Panc1 (cell line): ENCODE measurements at places on chromosomes 1 and 21. TPM values are rescaled to one million over a fixed set of nuclear protein-coding genes. Genes with fewer than 3 reads are reported as not detected.
A peak's percentile ranks its signal among the peaks of the same experiment; 100 is the strongest.

The TMEM53 gene
- total RNA-seq: 22.9 TPM

DNA sequence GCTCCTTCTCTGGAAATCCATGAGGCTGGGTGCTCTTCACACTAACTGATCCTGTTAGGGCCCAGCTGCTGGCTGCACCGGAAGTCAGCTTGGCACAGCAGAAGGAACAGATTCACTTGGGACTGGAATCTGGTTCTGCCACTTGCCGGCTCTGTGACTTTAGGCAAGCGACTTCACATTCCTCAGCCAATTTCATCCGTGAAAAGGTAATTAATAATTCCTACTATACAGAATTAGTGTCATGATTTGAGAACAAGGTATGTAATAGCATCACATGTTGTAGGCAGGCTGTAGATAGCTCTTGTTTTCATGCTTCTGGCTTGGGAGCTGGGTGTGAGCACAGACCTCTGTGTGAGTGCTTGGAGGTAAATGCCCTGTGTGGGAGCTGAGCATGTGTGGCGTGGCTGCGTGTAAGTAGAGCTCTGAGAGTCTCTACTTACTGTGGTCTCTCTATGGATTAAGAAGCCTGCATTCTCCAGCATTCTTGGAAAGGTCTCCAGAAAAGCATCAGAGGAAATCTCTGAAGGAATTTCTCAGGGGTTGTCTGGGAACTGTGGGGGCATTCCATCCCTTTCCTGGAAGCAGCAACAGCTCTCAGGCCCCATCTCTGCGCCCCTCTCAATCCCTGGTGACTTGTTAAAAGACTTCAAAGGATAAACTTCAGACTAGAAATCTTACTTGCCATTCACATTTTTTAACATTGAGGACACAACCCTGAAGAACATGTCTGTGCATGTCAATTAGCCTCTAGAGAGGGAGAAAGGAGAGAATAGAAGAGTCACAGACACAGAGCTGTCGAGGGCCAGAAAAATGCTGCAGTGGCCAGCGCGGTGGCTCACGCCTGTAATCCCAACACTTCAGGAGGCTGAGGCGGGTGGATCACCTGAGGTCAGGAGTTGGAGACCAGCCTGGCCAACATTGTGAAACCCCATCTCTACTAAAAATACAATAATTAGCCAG is 47.7 kb upstream of the PPM1J start:
- no peak for DNase-seq

- no peak for DNase-seq
Observed at GRCh38 chr1:9826616-9827015, 2.9 kb upstream of the CLSTN1 start.

- peak; percentile 24 for DNase-seq
Observed at GRCh38 chr21:32653326-32653901, 41.2 kb upstream of the CFAP298 start.

- no peak for DNase-seq
Observed at GRCh38 chr1:233459470-233459945, 132.0 kb downstream of the MAP3K21 start.

GRCh38 chr1:9594471-9595155 is 5.9 kb downstream of the TMEM201 start:
- DNase-seq: no peak

The COL9A2 gene
- total RNA-seq: 2.9 TPM

- DNase-seq: no peak
Observed at GRCh38 chr1:6796095-6796494, 10.8 kb downstream of the CAMTA1 start.

GRCh38 chr1:151143986-151144385 is 2.4 kb downstream of the SEMA6C start:
- no peak for DNase-seq

- no peak for DNase-seq
Observed at GRCh38 chr1:84968101-84968500, 28.8 kb downstream of the MCOLN2 start.

GRCh38 chr1:45079533-45079932 is 67.5 kb downstream of the UROD start:
- no peak for DNase-seq

GRCh38 chr1:15948595-15949452 is 27.1 kb downstream of the ZBTB17 start:
- DNase-seq: no peak

DNA sequence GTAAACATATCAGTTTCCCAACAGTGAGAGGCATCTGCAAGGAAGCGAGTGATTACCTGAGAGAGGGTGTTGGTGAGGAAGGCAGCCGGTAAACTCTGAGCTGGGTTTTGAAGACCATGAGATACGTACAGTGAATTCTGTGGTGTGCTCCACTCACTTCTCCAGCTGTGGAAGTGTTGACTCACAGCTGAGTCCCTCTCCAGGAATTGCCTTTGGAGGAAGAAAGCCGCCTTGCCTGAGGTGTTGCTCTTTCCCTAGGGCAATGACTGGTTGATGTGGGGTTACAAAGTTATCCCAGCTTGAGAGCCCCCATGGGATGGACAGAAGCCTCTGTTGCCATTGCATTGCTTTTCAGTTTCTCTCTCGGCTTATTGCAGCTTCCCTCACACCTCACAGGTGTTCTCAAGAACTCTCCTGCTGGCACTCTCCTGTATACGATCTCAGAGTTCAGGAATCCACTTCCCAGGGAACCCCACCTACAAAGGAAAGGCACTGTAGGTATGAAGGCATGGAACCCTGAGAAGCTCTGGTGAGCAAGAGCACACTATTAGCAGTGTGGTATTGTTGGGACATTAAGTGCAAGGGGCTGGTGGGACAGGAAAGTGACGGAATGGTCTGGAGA is 10.8 kb downstream of the NHLH1 start:
- no peak for DNase-seq

The EVA1B gene
- 79.0 TPM for total RNA-seq

GRCh38 chr1:67336783-67337182 is 29.1 kb downstream of the IL12RB2 start:
- no peak for DNase-seq

DNA sequence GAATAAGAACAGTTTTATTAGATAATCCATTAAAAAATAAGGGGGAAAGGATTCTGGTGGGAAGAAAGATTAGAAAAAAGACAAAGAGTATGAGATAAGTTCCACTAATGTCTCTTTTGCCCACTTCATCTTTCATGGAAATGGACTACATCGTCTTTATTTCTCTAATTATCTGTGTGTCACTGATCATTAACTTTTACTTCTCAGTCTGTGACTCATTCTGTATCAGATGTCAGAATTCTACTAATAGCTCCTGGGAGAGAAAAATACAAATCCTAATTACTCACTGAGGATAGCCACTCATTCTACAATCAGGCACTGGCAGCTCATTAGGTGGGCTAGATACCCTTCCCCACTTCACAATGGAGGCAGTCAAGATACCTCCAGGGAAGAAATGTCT is 41.7 kb downstream of the ILDR2 start:
- DNase-seq: no peak

DNA sequence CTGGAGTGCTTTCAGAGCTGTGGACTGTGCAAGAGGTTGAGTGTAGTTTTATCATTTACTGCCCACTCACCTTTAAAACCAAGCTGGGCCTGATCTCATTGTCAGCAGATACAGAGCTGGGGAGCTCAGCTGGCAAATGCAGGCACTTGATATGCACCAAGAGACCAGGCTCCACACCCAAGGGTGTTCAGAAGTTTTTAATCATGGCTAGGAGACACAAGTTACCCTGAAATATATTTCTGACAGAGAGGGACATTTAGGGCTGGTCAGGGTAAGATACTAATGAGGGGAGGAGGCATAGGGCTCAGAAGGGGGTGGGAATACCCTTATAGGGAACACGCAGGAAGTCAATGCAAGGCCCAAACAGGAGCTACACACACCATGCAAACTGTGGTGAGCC is 153.7 kb downstream of the ELAVL4 start:
- no peak for DNase-seq

GRCh38 chr1:155060736-155061135 is 2.8 kb upstream of the EFNA4 start:
- no peak for DNase-seq

- peak; percentile 91 for DNase-seq
Observed at GRCh38 chr1:64343105-64343822, 126.7 kb upstream of the CACHD1 start.

DNA sequence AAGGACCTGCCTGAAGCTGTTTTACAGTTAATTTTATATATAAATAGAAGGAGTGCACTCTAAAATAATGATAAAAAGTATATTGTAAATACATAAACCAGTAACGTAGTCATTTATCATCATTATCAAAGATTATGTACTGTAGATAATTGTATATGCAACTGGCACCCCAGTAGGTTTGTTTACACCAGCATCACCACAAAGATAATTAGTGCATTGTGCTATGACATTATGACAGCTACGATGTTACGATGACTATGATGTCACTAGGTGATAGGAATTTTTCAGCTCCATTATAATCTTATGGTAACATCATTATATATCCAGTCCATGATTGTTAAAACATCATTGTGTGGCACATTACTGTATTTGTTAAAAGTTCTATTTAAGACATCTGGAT is 185.2 kb downstream of the LBR start:
- no peak for DNase-seq

- DNase-seq: no peak
Observed at GRCh38 chr1:68811806-68812205, 314.9 kb upstream of the DEPDC1 start.

The TFF3 gene
- total RNA-seq: 8.9 TPM

GRCh38 chr1:64599242-64599641 is 129.3 kb downstream of the CACHD1 start:
- DNase-seq: no peak

DNA sequence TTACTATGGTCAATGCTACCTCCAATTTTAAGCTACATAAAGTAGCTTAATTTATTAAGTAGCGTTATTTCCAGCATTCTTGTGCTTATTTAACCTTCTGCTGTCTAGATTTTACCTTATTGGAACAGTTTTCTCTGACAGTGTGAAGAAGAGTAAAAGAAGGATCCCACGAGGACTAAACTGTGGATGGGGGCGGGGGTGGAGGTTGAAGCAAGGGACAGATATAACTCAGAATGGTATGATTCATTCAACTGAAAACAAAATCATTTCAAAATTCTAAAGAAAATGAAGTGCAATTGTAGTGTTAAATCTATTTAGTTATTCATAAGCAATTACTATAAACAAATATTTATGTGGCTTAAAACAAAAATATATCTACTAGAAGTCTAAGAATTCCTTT is 11.5 kb upstream of the VAV3 start:
- no peak for DNase-seq

The ATP1B1 gene
- 118 TPM for total RNA-seq

- DNase-seq: no peak
Observed at GRCh38 chr1:166489356-166489669, 322.5 kb upstream of the FAM78B start.

- DNase-seq: no peak
Observed at GRCh38 chr21:10273196-10273595, 248.2 kb upstream of the TPTE start.

The KPRP gene
- not detected for total RNA-seq

The PDE9A gene
- total RNA-seq: 0.72 TPM

The LIPI gene
- not detected for total RNA-seq
